ENCODE measurements at places on chromosomes 3 and 15.
A peak's percentile ranks its signal among the peaks of the same experiment; 100 is the strongest.

DNA sequence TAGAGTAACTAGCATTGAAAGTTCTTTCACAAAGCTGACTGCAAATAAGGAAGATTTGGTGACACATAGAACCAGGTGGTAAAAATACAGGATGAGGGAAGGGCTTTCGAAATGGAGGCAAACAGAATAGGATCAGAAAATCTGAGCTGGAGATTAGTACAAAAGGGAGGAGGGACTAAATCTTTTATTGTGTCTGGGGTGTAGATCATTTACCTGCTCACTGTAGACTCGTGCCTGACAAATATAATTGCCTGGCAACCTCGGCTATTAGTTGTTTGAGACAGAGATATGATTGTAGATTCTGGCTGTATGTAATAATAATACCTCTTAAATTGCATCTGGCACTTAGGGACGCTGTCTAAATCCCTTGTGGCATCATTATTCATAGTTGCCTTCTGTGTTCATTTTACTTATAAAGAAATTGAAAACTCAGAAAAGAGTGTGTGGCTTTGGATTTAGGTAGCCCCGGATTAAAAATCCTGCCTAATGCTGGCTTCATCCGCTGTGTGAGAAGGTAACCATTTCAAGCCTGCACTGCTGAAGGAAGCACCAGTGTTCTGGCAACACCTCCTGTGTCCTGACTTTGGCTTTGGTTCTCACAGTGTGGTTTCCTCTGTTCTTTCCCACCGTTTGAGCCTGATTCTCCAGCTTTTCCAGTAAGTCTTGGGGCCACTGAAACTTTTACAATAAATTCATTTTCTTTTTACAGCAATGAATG lies 25.0 kb upstream of the GPR160 start:
- DNase-seq = no peak

- no peak for DNase-seq
These were observed 6.6 kb downstream of the TIPARP start for GRCh38 chr3:156681002-156681401.

DNA sequence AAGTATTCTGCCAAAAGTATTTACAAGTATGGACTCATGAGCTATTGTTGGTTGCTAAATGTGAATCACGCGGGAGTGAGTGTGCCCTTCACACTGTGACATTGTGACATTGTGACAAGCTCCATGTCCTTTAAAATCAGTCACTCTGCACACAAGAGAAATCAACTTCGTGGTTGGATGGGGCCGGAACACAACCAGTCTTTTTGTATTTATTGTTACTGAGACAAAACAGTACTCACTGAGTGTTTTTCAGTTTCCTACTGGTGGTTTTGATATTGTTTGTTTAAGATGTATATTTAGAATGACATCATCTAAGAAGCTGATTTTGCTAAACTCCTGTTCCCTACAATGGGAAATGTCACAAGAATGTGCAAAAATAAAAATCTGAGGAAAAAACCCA lies 30.3 kb downstream of the SYNM start:
- no peak for DNase-seq

DNA sequence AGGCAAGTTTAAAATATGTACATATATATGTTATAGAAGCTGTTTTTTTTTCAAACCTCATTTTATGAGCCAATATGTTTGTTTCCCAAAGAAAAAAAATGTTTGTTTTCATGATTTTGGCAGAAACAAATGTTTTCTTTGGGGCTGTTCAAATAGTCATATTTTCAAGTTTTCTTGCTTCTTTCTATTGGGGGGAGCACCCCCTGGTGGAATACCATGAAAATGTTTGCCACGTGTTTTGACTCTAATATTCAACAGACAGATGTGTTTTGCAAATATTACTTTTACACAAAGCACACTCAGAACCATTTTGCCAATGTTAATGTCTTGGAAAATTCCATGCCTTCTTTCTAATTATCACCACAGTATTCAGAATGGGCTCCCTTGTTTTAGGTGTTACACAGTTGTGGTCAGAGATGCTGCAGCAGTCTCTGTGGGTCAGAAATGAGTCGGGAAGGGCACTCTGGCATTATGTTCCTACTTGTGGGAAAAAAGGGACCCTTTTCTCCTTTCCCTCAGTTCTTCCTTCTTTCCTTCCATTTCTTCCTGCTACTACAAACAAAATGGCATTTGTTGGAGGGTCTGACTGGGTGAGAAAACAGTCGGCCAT lies 817.0 kb downstream of the TUSC7 start:
- DNase-seq = no peak

GRCh38 chr3:22886439-22887068 lies 316.6 kb upstream of the UBE2E2 start:
- peak; percentile 5 for DNase-seq

DNA sequence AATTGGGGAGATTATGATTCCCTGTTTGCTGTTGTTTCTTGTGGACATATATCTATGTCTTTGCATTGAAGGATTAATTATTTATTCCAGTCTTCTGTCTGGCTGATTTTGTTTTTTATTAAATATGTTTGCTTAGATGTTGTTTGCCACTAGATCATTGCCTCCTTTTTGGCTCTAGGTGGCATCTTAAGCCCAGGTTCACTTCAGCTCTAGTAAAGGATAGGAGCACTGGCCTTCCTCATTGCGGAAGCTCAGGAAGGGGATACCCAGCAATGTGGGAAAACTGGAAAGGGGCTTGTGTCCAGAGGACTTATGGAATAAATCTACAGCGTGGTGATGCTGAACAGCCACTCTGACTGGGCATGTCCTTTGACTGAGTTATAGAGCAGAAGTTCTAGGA lies 821.6 kb downstream of the PDCD6IP start:
- no peak for DNase-seq

DNA sequence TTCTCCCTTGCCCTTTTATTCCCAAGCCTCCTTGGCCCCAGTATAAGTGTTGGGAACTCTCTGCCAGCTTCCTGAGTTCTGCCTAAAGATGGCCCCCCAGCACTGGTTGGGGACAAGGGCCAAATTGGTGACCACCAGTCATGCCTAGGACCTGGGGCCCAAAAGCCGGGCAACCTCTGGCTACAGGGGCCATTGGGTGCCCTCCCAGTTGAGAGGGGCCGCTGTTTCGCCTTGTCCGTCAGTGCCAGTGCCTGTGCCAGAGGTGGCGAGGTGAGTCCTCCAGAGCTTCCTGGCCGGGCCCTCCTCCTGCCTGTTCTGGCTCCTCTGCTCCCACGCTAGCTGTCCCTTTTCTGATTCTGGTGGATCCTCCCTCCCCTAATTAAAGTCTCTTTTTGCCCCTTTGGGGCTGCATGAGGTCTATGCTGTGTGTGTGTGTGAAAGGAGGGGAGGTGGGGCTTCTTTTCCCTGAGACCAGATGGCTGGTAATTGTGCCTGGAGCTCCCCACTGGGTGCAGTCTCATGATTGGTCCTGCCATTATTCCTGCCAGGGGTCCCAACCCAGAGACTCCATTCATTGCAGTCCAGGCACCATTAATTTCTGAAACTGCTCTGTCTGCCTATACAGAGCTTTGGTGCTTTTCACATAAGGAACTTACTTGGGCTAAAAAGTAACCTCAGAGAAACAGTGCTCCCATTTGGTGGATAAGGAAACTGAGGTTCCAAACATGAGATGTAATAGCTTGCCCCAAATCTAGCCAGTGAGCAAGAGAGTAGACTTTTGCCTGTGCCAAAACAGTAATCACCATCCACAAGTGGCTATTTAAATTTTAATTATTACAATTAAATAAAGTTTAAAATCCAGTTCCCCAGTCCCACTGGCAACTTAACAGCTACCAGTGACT lies 3.1 kb upstream of the TTLL3 start:
- no peak for DNase-seq

DNA sequence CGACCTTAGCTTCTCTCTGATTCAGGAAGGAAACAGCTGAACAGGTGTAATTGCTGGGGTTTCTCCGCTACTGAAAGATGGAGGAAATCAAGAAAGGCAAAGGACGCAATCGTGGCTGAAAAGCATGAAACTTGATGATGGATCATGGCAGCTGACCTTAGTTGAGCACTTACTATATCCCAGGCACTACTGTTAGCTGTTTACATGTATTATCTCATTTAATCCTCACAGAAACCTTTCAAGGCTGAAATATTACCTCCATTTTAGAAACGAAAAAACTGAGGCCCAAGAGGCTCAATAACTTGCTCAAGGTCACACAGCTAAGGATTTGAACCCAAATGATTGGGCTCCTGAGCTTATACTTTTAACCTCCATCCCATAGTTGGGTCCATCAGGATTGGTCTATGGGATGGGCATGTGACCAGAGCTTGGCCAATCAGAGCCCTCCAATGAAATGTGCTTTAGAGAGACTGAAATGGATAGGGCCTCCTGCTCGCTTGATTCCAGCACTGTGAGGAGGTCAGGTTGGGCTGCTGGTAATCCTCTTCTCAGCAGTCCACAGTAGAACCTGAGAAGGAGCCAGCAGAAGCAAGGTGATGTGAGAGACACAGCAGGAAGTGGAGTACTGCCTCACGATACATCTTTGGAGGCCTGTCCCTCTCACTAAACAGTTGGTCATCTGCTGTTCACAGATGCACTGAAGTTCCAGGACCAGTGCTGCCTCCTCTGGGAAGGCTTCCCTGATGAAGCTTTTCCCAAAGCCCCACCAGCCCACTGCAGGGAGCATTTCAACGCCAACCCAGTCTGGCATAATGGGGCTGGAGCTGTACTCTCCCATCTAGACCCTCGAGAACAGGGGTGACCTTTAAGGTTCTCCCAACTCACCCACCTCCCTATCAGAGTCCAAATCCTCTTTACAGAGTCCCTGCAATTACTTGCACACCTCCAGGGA lies 10.4 kb downstream of the CLN6 start:
- peak; percentile 8 for DNase-seq

DNA sequence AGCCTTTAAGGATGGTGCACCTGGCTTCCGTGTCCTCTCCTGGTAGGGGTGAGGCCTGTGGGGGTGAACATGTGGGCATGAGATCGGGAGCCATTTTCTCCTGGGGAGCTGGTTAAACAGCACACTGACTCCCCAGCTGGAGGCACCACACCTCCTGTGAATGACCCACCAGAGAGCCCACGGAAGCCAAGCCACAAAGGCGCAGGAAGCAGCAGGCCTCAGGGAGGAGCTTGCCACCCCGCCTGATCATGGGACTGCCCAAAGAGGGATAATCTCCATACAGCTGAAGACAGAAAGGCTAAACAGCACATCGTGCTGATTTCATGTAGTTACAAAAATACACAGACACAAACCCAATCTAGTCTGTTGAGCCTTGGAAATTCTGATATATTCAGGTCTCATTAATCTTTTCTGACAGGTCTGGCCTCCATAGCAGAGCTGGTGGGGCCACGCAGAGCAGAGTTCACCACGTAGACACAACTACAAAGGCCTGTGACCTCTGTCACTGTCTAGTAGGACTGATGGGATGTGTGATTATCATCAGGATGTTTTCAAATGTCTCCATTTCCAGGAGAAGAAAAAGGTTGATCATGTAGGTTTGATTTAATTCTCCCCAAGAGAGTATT lies 75.2 kb downstream of the DUT start:
- DNase-seq = no peak

DNA sequence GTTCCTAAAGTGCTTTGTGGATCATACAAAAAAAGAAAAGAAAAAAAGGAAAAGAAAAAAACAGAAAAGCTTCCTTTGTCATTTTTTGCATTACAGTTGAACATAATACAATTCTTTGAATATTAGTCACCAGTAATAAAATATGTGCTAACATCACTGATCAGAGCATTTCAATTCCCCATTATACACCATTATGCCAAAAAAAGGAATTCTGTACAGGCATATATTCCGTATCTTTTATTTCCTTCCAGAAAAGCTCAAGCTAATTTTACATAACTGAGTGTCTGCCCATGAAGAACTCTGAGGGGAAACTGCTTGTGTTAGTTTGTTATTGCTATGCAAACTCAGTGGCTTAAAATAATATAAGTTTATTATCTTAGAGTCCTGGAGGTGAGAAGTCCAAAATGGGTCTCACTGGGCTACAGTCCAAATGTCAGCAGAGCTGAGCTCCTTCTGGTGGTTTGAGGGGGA lies 377.9 kb downstream of the GAP43 start:
- DNase-seq = no peak

- DNase-seq = no peak
These were observed 376.2 kb downstream of the ZBTB20 start for GRCh38 chr3:114770874-114771273.

GRCh38 chr15:82143390-82144385 lies 97.9 kb upstream of the MEX3B start:
- no peak for DNase-seq

GRCh38 chr15:50549326-50549725 lies 2.9 kb upstream of the USP50 start:
- DNase-seq = no peak

- DNase-seq = no peak
These were observed 476.8 kb downstream of the C3orf38 start for GRCh38 chr3:88626456-88627120.

GRCh38 chr3:105518203-105518602 lies 151.5 kb downstream of the ALCAM start:
- DNase-seq = no peak

GRCh38 chr3:13234666-13235065 lies 161.4 kb upstream of the IQSEC1 start:
- DNase-seq = no peak

DNA sequence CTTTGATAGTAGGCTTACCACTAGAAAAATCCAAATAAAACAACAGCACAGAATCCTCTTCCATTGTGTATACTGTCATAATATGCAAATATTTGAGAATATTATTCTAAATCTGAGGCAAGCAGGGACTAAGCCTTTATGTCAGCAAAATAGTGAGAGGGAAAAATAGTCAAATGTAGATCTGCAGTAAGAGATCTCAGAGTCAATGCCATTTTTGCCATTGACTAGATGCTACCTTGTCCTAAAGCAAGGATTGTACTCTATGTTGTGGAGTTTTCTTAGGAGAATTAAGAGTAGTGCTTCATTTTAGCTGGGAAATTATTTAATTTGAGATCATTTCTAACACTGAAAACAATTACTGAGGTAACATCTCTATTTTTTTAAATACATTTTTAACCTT lies 50.2 kb downstream of the IQCH start:
- no peak for DNase-seq

- no peak for DNase-seq
These were observed 90.2 kb upstream of the ABHD17C start for GRCh38 chr15:80604583-80605575.

- DNase-seq = peak; percentile 42
These were observed 125.7 kb downstream of the EEFSEC start for GRCh38 chr3:128278761-128279600.

DNA sequence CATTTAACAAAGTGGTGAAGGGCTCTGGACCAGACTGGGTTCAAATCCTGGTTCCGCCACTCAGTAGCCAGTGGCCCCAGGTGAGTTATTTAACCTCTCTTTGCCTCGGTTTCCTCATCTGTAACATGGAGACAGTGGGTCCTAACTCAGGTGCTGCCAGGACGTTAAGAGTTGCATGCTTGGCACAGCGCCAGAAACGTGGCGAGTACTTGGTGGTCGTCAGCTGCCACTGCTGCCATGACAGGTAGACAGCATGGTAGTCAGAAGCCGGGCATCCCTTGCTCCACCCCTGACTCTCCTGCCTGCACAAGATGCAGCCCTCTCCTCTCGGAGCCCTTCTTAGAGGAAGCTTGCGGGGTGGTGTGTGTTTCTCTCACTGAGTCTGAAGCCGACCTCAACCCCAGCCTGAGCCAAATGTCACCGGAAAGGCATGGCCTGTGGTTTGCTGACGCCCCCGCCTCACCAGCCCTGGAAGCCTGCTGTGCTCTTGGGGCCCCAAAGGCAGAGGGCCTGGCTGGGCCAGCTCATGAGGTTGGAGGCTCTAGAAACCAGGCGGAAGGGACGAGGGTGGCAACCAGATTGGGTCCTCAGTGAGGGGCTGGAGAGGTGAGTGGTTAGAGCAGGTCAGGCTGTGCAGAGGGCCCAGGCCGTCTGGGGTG lies 160.8 kb upstream of the TLE3 start:
- DNase-seq = no peak

GRCh38 chr3:133855772-133856171 lies 39.9 kb downstream of the RAB6B start:
- DNase-seq = no peak
